Esophagus squamous epithelium (tissue), 5 donors: ENCODE measurements at places on chromosomes 1 and 21.

DNA sequence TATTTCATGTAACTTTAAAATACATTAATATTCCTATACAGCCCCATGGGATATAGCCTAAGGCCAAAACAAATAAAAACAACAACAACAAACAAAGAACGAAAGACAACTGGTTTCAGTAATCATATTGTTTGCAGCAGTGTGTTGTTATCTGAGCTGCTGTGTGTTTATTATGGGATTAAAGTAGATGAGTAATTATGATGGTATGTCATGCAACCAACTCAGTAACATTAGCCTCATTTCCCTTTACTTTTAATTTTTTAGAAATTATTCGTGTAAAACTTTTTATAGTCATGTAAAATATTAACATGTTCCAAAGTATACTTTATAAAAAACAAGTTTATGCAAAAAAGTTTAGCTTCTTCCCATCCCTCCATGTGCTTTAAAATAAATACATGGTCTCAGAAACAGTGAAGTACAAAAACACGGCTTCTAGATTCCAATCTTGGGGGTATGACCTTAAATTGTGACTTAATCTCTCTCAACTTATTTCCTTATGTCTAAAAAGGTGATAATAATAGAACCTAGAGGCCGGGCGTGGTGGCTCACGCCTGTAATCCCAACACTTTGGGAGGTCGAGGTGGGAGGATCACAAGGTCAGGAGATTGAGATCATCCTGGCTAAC lies 176.1 kb downstream of the SLC45A1 start:
- DNase-seq: no peak

- no peak for DNase-seq
Observed at GRCh38 chr1:82695443-82695842, 894.7 kb downstream of the ADGRL2 start.

GRCh38 chr21:38631206-38631605 lies 132.9 kb upstream of the ERG start:
- DNase-seq: no peak

GRCh38 chr1:64537942-64538341 lies 68.0 kb downstream of the CACHD1 start:
- DNase-seq: no peak

DNA sequence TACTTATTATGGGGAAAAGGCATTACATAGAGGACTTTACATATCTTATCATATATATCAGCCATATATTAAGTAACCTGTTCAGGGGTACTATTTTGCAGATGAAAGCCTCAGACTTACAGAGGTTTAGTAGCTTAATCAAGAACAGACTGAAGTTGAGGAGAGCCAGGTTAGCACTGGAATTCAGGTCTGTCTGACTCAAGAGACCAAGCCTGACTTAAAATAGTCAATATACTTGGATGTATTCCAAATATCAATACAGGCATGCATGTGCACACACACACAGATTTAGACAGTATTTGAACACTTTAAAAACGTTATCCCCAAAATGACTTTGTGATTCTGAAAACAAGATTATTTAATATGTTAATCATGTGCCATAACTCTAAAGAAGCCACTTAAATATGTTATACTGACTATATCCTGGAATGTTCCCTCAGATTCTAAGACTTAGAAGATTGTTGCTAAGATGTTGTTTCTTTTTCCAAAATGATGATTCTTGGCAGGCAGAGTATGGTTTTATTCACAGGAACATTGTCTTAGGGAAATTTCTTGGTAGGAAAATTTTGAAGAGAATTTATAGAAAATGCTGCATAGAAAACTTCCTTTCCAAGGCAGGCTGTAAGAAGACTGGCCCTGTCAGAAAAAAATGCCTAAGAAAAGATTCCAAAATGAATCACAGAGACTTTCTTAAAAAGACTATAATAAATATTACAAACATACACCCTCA lies 61.6 kb downstream of the ADAMTS1 start:
- DNase-seq: no peak

GRCh38 chr1:6245086-6245868 lies 1.3 kb downstream of the HES3 start:
- no peak for DNase-seq

DNA sequence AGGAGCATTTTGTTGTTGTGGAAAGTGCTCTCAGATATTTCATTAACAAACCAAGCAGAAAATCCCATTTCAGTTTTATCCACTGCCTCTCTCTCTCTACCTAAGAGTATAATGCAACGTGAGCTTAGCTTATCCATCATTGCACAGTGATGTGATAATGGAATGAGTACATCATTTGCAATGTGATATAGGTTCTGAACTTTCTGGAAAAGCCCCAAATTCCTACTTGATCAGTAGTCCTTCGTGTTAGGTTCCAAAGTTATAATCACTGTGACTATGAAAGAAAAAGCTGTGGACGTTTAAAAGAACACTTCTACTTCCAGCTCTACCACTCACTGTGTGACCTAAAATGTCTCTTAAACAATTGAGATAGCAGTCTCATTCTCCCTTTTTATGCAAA lies 76.4 kb upstream of the PRMT6 start:
- DNase-seq: no peak

DNA sequence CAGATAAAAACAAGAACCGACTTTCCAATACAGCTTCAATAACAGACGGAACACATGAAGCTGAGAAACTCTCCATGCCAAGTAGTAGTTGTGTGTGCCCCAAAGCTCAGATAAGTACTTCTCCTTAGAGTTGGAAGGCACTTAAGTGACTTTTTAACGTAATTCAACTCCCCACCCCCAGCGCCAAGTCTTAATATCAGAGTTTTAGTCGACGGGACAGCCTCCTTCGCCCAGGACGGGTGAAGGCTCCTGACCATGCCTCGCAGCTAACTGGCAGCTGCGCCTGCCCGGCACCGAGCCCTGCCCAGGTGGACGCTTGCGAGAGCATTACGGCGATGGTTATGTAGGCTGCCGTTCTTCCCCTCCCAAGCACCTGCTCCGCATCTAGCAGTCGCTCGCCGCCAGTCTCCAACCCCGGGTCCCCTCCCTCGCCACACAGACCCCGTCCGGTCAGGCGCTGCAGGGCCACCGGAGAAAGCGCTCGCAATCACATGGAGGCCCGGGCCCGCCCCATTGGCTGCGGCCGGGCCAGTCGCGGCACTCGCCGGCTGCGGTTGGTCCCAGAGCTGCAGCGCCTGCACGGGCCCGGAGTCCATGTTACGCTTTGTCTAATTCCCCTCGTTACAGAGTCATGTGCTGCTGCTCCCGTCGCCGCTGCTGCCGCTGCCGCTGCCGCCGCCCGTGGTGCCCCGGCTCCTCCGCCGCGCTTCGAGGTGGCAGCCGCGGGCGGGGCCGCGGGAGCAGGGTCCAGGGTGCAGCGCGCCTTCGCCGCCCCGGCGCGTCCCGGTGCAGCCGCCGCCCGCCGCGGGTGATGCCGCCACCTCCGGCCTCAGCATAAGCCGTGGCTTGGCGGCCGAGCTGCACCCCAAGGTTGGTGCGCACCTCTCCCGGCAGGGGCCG lies at the start of gene LRRC8D:
Gene LRRC8D, plus strand, starts transcription at position 611 of the 900 bp plus-strand sequence. CDS start 112,037 bp downstream, outside the sequence.
- peak; percentile 19 for DNase-seq

DNA sequence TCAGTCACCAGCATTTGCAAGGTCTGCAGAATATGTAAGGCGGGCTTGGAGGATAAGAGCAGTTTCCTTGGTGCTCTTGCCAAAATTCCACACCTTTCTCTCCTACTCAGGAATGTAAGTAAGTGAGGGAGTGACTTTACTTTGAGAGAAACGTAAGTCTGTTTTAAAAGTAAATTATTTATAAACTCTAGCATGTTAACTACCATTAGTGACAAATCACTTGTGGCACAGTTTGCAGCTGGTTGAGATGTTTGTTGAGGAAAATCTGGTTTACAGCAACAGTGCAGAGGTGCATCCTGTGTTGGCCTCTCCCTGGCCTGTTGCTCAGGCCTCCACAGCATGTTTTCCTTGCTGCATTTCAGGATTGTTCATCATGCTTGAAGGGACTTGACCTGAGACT lies 8.5 kb downstream of the CGN start:
- DNase-seq: no peak

DNA sequence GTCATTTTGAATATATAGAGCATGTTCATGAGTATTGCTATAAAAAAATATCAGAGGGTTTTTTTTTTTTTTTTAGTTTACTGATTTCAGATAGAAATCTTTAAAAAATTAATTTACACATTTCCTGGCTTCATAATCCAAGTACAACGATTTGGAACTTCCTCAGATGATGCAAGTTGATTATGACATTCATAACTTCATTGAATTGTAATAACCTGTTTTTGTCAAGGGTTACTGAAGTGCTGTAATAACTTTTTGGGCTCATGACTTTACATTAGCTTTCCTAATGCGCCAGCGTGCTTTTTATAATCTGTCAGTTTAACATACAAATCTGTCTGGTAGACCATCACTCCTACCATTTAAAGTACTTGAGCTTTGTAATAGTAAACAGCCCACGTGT lies 81.3 kb downstream of the SASS6 start:
- no peak for DNase-seq
